HL-60 (cell line): ENCODE measurements at places on chromosomes 7 and 10.
A peak's percentile ranks its signal among the peaks of the same experiment; 100 is the strongest.

GRCh38 chr10:114306116-114306973 lies 67.3 kb downstream of the VWA2 start:
- DNase-seq = no peak

DNA sequence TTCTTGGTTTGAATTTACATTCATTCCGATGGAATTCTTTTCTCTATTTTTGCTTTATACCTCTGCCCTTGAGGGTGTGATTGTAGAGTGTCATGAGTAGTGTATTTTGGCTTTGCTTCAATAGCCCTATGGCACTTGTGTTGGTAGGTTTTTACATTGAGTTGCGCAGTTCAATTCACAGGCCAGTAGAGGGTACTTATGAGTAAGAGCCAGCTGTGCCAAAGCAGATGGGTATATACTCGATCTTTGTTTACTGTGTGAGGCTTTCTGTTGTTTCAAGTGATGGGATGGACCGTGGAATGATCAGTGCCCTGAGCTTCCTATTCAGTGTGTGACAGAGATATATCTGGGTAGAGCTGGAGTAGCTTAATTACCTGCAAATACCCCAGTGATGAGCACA lies 4.3 kb upstream of the AKR1C3 start:
- peak; percentile 20 for DNase-seq

- DNase-seq = peak; percentile 7
Observed at GRCh38 chr7:38394660-38395059, 121.2 kb upstream of the TARP start.

GRCh38 chr7:129103561-129104324 lies 40.8 kb upstream of the TSPAN33 start:
- no peak for DNase-seq

- DNase-seq = no peak
Observed at GRCh38 chr10:126315494-126316177, 72.6 kb downstream of the ADAM12 start.

GRCh38 chr7:80392229-80393169 lies 119.4 kb downstream of the GNAT3 start:
- no peak for DNase-seq

DNA sequence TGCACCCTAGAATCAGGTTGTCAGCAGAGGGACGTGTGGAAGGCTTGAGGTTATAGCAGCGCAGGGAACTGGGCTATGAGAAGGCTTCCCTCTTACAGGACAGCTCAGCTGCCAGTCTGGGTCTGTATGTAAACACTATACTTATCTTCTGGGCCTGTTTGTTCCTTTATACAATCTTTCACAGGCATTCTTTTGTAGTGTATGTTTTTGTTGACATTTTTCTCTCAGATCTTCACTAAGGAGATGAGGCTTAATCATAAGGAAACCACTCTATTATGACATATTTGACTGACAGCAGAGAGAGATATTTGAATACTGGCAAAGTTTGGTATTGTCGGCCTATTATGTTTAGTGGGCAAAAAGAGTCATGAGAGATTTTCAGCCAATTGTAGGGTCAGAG lies 929 bp downstream of the GBF1 start:
- no peak for DNase-seq
